ENCODE measurements at places on chromosomes 2 and 18.

DNA sequence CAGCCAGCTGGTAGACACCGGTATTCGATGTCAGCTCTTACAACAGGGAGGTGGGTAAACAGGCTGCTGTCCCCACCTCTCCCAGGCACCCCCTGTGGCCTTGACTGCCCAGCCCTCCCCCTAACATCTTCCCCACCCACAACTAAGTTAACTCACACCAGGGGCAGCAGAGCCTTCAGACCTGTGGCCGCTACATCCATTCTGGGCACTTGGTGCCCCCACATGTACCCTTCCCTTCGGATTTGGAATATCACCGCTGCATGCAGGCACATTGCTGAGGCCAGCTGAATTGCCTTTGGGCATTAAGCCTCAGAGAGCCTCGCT, 130.3 kb downstream of the MYCN start:
- DNase-seq, result no peak

DNA sequence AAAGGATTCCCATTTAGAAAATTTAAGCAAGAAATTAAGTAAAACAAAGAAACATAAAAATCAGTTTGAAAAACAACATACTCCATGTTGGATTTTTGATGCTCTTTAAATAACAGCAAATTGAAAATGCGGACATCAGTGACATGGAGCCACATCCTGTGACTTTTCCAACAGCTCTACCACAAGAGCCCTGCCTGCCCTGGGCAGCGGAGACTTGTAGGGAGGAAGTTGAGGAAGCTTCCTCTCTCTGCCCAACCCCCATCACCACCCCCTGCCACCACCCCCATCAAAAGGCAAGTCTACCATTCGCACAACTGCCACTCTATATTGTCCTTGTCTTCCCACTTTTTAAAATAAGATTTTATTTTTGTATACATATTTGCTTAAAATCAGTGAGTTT, 32.8 kb upstream of the DAPL1 start:
- DNase-seq, result no peak

DNA sequence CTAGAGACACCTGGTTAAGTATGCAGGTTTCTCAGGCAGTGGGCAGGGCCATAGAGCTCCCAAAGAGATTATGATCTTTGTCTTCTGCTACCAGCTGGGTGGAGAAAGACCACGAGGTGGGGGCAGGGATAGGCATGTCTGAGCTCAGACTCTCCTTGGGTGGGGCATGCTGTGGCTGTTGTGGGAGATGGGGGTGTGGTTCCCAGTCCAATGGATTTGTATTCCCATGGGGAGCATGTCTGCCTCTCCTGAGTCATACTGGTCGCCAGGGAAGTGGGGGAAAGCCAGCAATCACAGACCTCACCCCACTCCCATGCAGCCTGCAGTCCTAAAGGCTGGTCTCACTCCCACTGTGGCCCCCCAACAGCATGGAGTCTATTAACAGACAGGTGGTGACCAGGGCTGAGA, 31.4 kb upstream of the RHOB start:
- DNase-seq, result no peak

GRCh38 chr2:160356485-160356884, 137.1 kb downstream of the RBMS1 start:
- DNase-seq, result no peak

DNA sequence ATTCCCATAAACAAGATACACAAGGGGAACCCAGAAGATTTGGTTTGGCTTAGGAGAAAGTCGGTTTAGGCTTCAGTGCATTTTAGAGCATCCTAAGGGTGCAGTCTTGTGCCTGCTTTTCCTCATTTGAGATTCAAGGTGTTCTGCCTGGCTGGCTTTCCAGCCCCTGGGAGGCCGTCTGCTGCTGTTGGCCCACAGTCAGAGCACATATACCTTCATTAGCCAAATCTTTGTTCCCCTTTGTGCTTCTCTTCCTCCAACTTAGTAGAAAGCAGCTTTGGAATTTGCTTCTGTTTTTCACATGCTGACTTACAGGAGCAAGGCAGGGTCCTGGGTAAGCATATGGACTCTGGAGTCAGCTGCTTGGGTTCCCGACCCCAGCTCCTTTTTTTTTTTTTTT, 477.1 kb upstream of the TCF4 start:
- no peak for DNase-seq

GRCh38 chr2:30380824-30381223, 66.2 kb upstream of the LCLAT1 start:
- no peak for DNase-seq

Data from activated CD4-positive, alpha-beta T cell treated with anti-CD3 and anti-CD28 coated beads, Interleukin-2, amount 50 U/mL, for 48 hours (primary cell).